ENCODE measurements at places on chromosomes 6 and 20.

DNA sequence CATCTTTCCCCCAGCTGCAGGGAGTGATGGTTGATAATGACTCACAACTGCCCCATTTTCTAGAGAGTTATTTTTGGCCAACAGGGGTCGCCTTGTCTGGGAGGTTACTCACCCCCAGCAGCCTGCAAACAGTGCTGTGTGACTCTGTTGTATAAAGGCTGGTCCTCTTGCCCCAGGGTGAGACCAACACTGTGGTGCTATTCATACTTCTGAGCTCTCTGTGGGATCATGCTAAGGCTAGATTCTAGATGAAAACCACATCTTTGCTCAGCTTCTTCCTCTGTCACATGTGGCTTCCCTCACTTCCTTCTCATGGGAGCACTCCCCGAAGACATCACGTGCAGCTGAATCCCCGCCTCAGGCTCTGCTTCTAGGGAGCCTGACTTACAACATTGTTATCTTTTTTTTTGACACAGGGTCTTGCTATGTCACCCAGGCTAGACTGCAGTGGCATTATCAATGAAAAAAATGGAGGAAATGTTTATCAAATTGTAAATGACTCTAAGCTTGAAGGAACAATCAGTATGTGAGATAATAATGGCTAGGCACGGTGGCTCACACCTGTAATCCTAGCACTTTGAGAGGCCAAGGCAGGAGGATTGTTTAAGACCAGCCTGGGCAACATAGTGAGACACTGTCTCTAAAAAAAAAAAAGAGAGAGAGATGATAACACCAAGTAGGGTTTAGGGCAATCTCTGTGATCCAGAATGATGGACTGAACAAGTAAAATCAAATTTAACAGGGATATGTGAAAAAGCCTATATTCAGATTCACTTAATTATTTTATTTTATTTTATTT is 55.7 kb upstream of the SLC23A2 start:
- peak; percentile 66 for DNase-seq

DNA sequence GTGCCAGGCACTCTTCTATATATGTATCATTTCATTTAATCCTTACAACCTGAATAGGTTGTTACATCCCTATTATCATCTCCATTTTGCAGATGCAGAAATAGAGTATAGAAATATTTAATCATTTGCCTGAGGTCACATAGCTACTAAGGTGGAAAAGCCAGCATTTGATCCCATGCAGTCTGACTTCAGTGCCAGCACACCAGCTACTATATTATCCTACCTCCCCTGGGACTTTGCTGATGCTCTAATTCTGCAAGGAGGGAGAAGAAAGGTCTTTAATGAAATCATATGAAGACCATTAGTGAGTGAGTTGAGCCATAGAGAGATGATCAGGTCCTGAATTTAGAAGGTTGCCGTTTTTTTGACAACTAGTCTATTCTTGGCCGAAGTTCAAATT is 53.7 kb downstream of the TOP1 start:
- DNase-seq: no peak

DNA sequence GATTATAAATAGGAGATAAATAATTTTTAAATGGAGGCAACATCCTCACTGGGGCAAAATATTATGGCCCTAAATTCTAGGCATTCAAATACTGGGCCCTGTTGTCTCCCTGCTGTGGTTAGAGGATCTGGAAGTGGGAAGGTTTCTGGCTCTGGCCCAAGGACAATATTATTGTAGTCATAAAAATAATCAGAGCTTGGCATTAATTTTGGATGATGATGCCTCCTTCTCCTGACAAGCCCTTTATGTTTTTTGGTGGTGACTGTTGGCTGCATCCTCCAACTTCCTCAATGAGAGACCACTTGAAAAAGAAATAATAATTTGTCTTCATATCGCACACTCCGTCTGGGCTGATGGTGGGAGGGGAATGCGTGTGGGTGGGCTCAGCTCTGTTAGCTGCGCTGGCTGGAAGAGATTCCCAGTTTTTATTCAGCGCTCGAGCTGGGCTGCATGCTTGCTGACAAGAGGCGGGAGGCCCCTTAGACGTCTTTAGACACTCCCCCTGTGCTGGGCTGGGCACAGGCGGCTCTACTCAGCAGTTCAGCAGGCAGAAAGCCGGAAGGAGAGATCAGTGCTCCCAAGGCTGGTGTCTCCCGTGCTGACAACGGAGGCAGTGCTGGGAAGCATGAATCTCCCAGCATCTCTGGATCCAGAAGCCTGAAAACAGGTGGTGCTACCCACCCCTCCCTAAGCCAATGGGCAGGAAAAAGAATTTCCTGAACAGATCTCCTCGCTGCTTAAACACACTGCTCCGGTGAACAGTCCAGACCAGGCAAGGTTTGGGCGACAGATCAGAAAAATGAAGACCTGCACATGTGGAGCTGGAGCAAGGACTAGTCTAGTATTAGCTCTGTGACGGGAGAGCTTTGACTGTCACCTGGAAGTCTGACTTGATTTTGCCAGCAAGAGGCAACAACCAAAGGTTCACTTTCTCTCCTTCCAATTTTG is 97.7 kb downstream of the SYCP2 start:
- DNase-seq: peak; percentile 64

DNA sequence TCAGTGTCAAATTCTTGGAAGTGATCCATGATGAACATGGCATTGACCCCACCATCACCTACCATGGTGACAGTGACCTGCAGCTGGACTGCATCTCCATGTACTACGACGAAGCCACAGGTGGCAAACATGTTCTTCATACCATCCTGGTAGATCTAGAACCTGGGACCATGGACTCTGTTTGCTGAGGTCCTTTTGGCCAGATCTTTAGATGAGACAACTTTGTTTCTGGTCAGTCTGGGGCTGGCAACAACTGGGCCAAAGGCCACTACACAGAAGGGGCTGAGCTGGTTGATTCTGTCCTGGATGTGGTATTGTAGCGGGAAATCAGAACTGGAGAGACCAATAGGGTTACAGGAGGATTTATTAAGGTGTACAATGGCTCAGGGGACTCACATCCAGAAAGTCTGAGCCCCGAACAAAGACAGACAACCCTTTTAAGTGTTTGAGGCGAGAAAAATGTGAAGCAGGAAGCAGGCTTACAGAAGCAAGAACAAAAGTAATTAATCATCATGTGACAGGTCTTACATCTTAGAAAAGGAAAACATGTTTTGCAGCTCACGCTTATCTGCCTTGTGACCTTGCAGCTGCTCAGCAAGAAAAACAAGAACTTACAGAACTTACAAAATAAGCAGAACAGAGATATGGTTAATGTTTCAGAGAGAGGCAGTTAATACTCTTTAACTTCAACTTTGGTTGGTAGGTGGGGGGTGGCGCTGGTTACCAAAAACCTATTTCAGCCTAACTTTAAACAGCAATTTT is 58.8 kb upstream of the MOCS1 start:
- no peak for DNase-seq

- peak; percentile 76 for DNase-seq
Measured at GRCh38 chr20:44733341-44734069, 12.2 kb upstream of the KCNK15 start.

- no peak for DNase-seq
Measured at GRCh38 chr6:51768087-51768486, 319.3 kb downstream of the PKHD1 start.

DNA sequence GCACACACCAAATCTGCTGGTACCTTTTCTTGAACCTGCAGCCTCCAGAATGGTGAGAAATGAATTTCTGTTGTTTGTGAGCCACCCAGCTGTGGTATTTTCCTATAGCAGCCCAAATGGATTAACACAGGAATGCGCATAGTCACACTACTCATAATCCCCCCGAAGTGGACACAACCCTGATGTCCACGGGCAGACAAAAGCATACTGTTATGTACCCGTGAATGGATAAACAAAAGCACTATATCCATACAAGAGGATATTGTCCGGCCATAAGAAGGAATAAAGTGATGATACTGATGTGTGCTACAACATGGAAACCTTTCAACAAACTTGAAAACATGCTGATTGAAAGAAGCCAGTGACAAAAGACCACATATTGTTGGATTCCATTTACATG is 25.1 kb upstream of the RPP40 start:
- DNase-seq: no peak

GRCh38 chr6:107668743-107669474 is 155.2 kb downstream of the SCML4 start:
- DNase-seq: no peak

GRCh38 chr6:142705054-142705453 is 239.9 kb downstream of the HIVEP2 start:
- DNase-seq: no peak

DNA sequence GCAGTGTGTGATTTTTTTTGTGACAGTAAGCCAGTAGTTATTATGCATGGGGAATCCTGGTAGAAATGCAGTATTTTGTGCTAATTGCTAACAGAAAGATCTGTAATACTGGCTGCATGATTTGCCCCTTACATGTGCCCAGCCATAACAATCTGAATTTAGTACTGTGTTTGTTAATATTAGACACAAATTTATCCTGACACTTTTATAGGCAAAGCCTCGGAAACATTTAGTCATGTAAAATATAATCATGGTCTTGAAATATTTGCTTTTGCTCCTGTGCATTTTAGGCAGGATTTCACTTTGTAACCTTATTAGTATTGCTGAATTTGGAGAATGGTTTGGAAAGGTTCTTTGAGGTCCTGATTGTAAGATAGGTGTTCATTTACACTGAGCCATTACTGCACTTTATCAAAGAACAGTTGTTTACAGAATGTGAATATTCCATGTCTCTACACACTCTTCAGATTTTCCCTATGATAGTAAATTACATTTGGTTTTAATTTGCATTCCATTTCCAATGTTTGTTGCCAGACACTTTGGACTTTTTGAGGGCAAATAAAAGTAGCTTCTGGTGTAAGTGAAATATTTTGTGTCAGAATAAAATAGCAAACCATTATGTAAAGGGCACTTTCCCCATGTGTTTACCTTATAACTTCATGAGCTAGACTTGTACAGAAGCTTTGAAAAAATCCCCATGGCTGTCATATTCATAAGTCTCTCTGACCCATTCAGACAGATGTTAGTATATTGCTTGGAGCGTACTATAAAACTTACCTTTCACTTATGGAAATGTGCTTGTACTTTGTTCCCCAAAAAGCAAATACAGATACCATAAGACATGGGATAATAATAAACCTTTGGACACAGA is 349.9 kb downstream of the ARHGAP18 start:
- no peak for DNase-seq

DNA sequence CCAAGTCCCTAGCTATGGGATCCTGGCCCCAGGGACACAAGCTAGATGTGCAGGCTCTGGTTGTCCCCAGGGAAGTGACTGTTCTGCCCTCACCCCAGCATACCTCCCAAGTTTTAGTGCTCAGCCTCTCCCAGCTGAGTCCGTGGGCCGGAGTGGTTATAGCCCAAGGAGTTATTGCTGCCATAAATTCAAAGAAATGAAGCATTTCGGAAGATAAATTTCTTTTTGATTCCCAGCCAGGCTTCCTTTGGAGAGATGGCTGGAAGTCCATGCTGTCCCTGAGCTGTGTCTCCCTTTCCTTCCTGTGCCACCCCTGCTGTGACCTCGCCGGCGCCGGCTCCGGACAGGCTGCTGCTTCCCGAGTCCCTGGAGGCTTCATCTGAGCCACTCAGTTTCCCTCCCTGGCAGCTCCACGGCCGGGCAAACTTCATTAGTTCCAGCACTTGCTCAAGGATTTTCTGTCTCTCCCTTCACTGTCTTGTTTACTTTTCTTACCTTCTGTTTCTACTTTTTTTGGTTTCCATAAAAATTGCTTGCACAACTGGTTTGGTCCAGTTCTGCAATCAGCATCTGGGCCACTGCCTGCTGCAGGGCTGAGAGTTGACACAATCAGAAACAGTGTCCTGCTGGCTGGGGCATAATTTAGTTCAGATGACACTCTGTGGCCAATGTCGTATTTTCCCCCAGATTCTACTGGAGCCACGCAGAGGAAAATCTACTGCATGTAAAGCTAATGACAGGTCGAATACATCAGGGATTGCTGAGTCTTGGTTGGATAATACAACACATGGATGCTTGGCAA is 225.5 kb downstream of the SYNDIG1 start:
- DNase-seq: no peak

- no peak for DNase-seq
Measured at GRCh38 chr20:16293590-16293989, 279.7 kb downstream of the KIF16B start.

GRCh38 chr6:85124472-85125354 is 325.2 kb upstream of the NT5E start:
- DNase-seq: no peak

- no peak for DNase-seq
Measured at GRCh38 chr6:42460883-42461282, 9.2 kb upstream of the TRERF1 start.

DNA sequence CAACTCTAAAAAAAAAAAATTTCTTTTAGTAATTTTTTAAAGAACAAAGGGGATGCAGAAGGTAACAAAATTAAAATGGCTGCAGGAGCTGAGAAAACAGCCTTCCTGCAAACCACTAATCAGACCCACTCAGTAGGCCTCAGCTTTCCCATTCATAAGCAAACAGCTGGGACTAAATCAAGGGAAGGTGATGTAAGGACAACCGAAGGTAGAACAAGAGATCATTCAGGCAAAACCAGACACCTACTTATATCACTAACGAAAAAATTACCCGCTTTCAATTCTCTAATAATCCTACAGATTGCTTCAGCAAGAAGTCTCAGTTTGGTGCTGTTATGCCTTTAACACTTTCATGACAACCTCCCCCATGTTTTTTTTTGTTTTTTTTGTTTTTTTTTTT is 124.0 kb downstream of the ZMYND8 start:
- no peak for DNase-seq

DNA sequence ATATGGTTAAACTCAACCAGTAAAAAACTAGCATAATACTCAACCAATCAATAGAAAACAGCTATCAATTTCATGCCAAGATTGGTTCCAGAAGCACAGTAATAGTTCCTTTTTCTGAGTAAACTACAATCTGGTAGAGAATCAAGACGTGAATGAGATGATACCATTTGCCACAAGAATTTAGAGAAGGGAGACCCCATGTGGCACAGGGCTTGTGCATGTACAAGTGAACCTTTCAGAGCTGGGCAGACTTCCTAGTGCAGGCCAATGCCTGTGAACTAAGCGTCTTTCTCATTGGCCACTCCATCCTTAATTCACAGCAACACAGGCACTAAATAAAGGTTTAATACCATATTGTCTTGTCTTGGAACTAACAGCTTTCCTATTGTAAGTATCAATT is 213.5 kb downstream of the RFPL4B start:
- no peak for DNase-seq

DNA sequence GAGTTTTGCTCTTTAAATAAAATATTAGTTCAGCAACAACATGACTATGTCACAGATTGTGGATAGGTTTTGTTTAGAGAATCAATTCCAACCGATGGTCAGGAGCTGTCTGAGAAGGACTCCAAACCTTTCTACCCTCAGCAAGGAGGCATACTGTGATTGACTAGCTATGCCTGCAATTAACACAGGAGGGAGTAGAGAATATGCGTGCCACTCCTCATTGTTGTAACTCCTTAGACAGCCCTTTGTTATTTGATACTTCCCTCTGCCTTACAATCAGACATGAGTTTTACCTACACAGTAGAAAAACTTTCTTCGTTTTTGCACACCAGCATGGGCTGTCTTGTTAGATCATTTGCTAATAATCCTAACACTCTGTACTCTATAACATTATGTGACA is 796.5 kb downstream of the PRIM2 start:
- no peak for DNase-seq
